Colonic mucosa (tissue), 4 donors: ENCODE measurements at places on chromosomes 3 and 15. TPM values are rescaled to one million over a fixed set of nuclear protein-coding genes. Genes with fewer than 3 reads are reported as not detected.

DNA sequence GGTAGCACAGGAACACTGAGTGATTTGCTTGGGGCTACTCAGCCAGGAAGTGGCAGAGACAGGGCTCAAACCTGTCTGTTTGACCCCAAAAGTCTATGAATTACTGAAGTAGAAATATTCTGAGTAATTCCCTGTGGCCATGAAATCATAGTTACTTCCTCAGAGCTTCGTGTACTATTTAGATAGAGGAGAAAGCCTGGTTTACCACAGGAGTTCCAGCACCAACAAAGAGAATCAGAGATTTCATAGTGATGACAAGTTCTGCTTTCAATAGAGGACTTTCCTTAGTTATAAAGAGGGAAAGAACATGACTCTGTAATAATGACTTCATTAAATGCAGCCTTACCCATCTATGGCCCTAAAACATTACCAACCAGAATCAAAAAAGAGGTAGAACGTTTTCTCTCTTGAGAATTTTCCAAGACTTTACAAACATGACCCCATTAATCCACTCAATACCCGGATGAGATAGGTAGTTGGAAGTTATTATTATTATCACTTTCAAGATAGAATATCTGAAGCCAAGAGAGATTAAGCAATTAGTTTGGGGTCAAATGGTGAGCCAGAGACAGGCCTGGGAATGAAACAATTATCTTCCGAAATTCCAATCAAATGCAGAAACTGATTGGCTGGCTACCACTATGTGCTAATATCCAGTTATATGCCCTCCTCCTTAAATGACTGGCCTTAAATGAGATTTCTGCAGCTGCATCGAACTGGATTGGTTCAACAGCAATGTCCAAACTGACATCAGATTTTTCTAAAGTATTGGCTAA lies 13.6 kb upstream of the WNT5A start:
- no peak for DNase-seq

IGSF11 gene
- 0.50 TPM for total RNA-seq

WNT7A gene
- not detected for total RNA-seq

GREM1 gene
- 39.3 TPM for total RNA-seq

DNA sequence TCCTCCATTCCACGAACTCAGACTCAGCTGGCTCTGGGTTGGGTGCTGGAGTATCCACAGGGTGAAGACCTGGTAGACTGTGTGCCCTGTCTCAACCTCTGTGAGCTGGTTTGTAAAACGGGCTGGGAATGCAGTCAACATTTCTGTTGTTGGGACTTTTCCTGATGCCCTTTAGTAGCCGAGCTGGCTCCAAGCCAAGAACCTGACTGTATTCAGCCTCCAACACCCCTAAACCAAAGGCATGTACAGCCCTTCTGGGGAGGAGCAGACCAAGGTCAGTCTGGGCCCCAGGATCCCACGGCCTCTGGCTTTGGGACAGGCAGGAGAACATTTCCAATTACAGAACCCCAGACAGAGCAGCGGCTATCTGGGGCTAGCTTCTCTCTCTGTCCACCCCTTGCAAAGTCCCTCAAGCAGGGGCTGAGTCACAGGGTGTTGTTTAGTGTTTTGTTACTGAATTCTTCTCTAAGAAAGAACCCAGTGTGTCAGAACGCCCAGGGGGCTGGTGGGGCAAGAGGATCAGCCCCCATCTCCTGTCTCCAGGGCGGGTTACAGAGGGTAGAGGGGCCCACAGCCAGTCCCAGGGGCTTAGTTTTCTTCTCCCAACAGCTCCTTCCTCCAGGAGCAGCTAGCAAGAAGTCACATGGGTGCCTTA lies 56.8 kb upstream of the SLC6A6 start:
- no peak for DNase-seq

GRCh38 chr3:171095063-171095462 lies 68.5 kb upstream of the SLC2A2 start:
- no peak for DNase-seq

CACNA1D gene
- total RNA-seq: 17.1 TPM

DNA sequence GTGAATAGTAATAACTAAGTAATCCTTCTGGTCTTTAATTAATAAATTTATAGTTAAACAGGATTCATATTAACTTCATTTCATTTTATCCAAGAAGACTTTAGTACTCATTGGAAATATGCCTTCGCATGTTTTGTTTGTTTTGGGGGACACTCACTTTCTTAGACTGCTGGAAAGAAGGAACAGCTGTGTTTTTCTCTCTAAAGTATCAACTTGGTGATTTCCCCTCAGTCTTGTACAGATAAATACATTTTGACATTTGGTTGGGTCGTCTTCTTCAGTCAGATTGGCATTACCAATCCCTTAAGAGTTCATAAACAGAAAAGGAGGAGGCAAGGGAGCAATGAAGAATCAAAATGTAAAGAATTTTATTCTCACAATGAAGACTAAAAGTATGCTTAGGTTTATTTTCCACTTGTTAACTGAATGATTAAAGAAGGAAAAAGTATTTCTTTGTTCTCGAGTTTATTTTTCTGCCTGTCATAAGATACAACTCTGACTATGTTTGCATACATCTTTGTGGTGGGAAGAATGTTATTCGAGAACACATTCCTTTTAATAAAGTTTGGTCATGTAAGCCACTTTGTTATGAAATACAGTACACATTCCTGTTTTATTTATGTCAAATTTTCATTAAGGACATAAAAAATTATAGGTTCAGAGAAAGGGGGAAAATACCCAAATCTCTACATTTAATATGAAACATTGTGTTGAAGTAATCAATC lies 140.2 kb downstream of the GMNC start:
- no peak for DNase-seq

DNA sequence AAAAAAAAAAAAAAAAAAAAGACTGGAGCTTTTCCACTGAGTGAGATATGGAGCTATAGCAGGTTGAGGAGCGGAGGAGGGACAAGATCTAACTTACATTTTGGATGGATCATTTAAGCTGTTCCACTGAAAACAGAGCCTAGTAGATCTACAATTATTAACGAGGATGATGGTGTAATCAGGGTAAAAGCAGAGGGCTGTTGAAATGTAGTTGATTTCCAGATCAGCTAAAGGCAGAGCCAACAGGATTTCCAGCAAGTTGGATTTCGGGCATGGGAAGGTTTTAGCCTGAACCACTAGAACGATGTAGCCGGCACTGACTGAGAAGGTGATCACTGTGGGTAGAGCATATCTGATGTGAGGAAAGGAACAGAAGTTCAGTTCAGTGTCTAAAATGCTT lies 360.7 kb downstream of the EPHB1 start:
- no peak for DNase-seq

- DNase-seq: no peak
Measured at GRCh38 chr3:152335273-152335672, 66.5 kb downstream of the MBNL1 start.

ACKR2 gene
- total RNA-seq: 6.5 TPM

GOLGA8G gene
- not detected for total RNA-seq
